Activated CD4-positive, CD25-positive, alpha-beta regulatory T cell treated with anti-CD3 and anti-CD28 coated beads, Interleukin-2, amount 50 U/mL, for 72 hours (primary cell): ENCODE measurements at places on chromosomes 3 and 15.

DNA sequence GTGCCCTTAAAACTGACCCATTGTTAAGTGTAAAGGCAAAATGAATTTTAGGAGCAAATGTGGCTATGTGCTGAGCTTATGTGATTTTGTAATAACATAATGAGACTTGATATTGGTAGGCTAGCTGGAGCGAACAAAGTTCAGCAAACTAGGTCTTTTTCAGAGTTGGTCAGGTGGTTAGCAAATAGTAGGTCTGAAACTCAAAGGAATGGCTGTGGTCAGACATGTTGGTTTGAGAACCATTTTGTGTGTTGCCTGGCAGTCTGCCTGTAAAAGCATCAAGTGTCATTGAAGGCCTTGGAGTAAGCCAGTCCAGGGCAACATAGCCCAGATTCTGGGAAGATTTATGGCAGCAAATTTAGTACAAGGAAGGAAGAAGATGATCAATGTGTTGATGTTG is 16.4 kb downstream of the FBXO22 start:
- no peak for DNase-seq

DNA sequence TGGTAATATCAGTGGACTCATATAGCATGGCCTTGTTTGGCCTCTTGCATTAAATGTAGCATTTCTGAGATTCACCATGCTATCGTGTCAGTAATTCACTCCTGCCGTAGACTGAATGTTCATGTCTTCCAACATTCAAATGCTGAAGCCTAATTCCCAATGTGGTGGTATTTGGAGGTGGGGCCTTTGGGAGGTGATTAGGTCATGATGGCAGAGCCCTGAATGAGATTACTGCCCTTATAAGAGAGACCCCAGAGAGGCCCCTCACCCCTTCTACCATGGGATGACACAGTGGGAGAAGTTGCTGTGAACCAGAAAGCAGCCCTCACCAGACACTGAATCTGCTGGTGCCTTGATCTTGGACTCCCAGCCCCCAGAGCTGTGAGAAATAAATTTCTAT is 241.4 kb downstream of the VPS13C start:
- no peak for DNase-seq

GRCh38 chr3:17360991-17361390 is 381.4 kb downstream of the TBC1D5 start:
- DNase-seq: no peak

GRCh38 chr3:15638891-15639262 is 37.3 kb downstream of the BTD start:
- no peak for DNase-seq

DNA sequence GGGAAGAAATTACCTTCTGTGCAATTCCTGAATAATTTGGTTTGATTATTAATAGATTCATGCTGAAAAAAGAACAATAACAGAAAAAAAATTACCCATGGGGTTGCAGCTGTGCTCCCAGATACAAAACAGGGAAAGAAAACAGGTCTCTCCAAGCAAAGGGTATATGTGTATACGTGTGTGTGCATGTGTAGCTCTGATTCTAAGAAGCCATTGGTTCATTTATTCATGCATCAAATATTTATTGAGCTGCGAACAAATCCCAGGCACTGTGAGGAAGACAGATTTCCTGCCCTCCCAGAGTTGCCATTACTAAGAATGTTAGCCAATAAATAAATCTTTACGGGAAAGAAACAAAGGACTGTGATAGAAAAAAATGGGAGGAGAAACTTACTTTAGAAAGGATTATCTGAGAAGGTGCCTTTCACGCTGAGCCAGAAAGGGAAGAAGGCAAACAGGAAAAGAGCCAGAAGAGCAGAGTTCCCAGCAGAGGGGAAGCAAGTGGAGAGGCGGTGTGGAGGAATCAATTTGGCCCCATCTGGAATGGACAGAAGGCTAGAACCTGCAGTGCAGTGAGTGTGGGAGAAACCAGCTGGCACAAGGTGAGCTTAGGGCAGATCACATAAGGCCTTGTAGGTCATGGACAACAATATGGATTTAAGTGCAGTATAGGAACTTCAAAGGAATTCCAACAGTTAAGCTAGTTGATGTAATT is 20.7 kb downstream of the CHL1 start:
- no peak for DNase-seq

DNA sequence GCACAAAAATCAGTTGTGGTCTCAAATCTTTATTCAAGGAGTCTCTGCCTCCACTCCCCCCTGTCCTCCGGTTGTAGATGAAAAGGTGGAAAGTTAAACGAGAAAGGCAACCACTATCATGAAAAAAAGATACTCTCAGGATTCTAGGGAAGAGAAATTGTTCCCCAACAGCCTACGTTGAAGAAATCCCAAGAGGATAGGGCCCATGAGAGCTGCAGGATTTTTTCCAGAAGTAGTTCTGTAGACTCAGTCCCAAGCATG is 14.3 kb downstream of the ZIC1 start:
- no peak for DNase-seq

DNA sequence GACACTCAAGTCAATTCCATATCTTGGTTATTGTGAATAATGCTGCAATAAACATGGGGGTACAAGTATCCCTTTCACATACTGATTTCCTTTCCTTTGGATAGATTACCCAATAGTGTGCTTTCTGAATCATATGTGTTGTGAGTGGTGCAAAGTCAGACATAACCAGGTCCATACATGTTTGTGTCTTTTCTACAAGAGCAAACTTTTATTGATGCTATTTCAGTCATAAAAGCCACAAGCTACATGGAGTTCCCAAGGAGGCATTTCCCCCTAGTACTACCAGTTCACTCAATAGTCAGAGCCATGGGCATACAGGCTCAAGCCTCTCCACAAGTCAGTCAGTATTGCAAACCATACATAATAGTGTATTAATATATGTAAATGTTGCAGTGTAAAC is 10.1 kb downstream of the CEP63 start:
- DNase-seq: no peak

DNA sequence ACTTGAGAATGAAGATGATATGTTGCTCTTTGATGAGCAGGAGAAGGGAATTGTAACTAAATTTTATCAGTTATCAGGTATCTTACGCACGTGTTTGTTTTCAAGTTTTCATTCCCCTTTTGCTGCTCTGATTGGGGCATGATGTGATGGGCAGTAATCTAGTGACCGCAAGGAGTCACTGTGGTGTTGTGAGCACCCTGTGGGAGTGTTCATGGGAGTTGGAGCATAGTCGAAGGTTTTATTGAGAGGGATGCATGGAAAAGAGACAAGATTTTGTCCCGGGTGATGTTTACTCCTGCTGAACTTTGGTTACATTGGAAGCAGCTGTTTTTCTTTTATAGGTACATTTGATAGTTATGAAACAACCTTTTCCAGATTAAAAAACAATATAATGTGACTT is 2.1 kb downstream of the FAN1 start:
- no peak for DNase-seq

DNA sequence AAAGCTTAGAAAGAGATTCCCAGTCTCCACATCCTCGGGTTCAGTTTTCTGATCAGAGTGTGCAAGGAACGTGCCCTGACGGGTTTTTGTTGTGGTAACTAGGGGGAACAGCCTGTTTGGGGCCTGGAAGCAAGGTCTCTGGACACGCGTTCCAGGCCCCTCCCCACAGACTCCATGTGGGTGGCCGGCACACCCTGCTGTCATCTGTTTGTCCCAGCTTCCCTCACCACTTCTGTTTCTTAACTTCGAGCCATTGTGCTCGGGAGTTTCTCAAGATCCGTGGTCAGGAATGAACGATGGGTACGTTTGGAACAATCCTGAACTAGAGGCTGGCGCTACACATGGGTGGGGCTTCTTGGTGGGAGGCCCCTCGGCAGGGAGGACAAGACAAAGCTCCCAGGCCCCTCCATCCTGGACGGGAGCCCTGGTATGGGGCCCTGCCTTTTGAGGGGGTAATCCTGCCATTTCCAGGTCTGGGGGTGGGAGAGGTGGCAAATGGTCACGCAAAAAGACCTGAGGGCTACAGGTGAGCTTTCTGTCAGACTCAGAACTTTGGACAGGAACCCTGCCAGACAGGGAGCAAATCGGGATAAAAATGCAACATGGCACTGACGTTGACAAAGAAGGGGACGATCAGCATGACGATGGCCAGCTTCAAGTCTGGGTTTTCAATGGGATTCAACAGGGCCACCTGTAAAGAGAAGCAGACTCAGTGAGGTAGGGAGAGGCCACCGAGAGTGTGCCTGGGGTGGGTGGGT is 8.5 kb upstream of the MUSTN1 start:
- no peak for DNase-seq

GRCh38 chr3:109851854-109852253 is 514.5 kb upstream of the DPPA4 start:
- no peak for DNase-seq

GRCh38 chr3:32313723-32314473 is 75.4 kb downstream of the CMTM8 start:
- no peak for DNase-seq

DNA sequence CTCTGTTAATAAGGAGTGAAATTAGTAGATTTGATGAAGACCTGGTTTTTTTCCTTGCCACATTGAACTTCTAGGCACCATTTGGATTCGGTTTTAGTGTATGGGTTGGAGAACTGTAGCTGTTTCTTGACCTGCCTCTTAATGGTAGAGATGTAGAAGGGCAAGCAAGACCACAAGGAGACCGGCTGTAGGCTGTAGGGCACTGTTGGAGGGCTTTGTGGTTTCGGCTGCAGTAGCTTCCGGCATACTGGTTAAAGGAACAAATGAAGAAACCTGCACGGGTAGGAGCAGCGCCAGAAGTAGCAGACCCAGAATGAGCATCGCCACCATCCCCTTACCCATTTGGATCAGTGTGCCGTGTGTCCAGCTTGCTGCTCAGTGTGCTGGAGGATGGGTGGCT is 7.9 kb downstream of the PCLAF start:
- no peak for DNase-seq

- DNase-seq: peak; percentile 91
Measured at GRCh38 chr15:74598126-74598842, 17.4 kb upstream of the CLK3 start.

GRCh38 chr15:27358751-27359434 is 387.9 kb downstream of the GABRG3 start:
- DNase-seq: no peak
